ENCODE measurements at places on chromosomes 12 and 14. TPM values are rescaled to one million over a fixed set of nuclear protein-coding genes. Genes with fewer than 3 reads are reported as not detected.

INSM2 gene
- not detected for total RNA-seq

KRT8 gene
- total RNA-seq: 19.3 TPM

LRP6 gene
- 10.0 TPM for total RNA-seq

ZFYVE1 gene
- 17.9 TPM for total RNA-seq

SMCO2 gene
- total RNA-seq: not detected

ITGB7 gene
- 69.2 TPM for total RNA-seq

DNA sequence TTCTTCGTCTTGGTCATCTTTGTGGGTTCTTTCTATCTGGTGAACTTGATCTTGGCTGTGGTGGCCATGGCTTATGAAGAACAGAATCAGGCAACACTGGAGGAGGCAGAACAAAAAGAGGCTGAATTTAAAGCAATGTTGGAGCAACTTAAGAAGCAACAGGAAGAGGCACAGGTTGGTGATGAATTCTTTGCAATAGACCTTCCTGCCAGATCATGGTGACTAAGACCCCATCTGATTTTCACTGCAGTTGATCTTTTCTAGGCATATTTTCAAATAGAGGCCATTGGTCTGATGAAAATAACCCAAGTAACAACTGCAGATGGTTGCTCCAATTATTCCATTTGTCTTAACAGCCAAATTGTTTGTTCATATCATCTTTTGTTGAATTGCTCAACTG, 114.4 kb downstream of the SCN8A start:
- no peak for DNase-seq

DNA sequence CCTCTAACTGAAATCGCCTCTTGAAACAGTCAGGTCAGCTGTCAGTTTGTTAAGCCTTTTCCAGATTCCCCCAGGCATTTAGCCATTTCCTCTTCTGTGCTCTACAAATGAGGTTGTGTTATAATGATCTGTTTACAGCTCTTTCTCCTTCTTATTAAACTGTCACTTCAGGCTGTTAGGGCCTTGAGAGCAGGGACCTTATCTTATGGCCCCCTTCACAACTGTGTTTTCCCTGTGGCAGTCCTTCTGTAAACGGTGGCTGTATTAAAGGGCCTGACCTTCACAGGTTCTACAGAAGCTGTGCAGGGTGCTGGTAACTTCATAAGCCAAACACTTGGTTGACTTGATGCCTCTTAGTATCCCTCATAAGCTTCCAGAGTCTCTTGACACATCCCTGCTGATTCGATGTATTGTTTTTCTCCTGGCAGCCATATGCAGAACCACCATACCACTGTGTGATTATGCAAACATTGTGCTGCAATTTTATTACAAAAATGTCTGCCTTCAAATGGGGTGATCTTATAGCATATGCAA, 104.7 kb downstream of the PLEKHA5 start:
- DNase-seq: no peak

- no peak for DNase-seq
Measured at GRCh38 chr12:65961190-65962035, 137.1 kb downstream of the HMGA2 start.

DNA sequence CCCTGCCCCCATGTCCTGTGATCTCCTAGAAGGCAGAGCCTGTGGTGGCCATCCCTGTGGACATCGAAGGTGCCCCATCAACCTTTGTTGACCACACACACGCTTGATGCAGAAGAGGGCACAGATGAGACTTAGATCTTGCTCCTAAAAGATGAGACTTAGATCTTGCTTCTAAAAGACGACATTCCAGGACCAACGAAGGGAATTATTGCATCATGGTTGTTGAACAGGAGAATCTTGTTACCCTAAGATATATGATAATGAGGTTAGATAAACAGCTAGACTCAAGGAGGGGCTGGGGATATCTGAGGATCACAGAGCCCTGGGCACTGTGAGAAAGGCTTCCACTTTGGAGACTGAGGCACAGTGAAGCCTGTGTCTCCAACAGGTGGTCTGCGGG, 91.1 kb upstream of the WSCD2 start:
- no peak for DNase-seq

DNA sequence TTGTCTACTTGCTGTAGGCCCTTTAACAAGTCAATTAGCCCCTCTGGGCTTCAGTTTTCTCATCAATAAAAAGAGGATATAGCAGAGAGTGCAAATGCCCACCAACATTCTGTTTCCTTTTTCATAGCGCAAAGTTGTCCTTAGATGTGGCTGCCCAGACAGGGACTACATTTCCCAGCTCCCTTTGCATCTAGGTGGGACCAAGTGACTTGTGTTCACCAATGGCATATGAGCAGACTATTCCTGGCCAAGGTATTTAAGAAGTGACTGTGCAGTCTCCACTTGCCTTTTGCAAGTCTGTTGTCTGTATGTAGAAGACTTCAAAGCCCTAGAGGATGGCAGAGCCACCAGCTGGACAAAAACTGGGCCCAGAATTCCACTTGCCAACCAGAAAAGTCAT, 59.7 kb downstream of the DAO start:
- no peak for DNase-seq

DNA sequence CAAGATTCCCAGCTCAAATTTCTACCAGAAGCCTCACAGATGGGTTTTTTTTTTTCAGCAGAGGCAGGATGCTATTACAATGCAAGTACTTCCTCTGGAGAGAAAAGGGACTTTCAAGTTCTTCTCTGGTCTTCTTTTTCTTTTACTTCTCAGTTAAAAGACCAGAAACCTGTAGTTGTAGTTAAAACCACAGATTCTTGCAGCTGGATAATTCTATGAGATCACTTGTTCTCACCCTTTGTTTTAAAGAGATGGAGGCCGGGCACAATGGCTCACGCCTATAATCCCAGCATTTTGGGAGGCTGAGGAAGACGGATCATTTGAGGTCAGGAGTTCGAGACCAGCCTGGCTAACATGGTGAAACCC, 47.6 kb upstream of the OVCH1 start:
- DNase-seq: no peak

DNA sequence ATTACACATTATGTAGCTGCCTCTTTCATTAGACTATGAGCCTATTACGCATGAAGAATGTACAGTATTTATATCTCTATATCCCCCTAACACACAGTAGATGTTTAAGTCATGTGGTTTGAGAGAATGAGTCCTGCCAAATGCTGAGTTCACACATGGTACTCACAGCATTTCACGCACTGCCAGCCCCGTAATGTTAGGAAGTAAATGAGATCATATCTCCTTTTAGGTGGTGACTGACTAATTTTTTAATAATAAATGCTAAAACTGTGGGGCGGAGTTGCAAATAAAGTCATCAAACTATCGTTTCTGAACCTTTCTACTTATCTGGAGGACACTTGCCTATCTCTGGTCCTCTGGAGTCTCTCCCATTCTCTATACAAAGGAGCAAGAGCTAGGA, 343.8 kb downstream of the ADAMTS20 start:
- DNase-seq: no peak

DNA sequence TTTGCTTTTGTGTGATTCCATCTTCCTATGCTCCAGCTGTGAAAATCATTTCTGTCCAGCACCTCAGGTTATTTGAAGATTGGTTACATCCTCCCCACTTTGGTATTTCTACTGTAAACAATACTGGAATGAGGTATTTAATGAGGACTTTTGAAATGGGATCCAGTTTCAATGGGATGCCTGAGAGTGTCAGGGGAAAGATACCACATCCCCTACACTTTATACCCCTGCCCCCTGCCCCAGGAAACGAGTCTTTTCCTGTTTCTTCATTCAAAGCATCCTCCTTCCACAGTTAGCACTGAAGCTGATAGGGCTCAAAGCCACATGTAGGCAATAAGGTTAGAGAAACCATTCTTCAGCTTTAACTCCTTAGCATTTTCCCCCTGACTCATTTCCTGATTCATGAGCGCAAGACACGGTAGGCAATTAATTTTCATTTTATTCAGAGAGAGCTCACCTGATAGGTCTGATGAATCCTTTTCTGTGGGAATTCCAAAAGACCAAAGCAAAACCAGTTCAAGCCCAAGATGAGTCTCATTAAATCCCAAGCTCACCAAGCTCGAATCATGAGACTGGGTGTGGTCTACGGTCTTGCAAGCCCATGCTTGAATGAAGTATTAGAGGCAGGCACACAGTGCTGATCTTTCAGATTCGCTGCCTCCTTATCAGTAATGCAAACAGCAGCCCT, 143.6 kb upstream of the CRY1 start:
- no peak for DNase-seq

- DNase-seq: no peak
Measured at GRCh38 chr14:100443603-100444002, 120.5 kb downstream of the SLC25A47 start.

- DNase-seq: no peak
Measured at GRCh38 chr14:49033131-49033530, 553.0 kb downstream of the RPS29 start.

DNA sequence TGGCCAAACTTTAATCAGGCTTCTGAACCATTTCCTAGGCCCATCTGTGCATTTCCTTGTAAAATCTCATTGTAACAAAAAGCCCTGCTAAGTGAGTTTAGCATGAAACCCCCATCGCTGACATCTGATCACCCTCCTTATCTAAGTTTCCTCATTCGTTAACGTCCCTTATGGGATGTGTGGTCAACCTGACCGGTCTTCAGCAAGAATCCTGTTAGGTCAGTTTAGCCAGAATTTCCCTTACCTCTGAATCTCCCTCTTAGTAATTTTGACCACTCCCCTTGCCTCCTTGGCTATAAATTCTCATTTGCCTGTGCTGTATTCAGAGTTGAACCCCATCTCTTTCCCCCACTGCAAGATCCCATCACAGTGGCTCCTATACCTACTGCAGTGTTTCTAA, 239.3 kb downstream of the RMST start:
- DNase-seq: no peak

- DNase-seq: no peak
Measured at GRCh38 chr12:110015132-110015531, 15.9 kb downstream of the ANKRD13A start.

GRCh38 chr12:92505254-92506231, 197.2 kb upstream of the PLEKHG7 start:
- DNase-seq: peak; percentile 84

- peak; percentile 66 for DNase-seq
Measured at GRCh38 chr14:104134061-104134965, 4.1 kb upstream of the KIF26A start.

DNA sequence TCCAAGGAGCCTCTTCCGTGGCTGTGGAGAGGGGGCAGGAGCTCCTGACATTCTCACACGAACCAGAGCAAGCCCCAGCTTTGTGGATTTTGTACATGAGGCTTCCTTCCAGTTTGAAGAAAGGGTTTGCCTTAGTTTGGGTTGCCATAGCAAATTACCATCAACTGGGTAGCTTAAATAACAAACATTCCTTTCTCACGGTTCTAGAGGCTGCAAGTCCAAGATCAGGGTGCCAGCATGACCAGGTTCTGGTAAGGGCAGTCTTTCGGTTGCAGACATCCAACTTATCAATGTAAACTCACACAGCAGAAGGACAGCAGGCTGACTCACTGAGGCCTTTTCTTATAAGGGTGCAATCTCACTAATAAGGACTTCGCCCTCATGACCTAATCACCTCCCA, 25.9 kb upstream of the STAB2 start:
- no peak for DNase-seq

DNA sequence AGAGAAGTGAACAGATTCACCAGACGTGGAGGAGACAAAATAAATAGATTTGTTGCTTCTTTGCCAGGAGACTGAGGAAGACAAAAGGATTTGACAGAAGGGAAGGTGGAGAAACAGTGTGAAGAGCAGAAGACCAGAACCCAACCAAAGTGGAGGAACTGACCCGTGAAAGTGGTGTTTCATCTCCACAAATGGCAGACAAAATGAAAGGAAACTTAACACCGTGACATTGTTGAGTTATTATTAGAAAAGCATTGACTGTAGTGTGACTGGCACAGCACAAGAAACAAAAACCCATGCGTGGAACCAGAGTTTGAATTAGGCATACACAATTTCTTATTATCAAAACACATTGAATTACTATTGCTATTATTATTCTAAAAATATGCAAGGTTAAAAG, 518.1 kb downstream of the TMEM121 start:
- no peak for DNase-seq

Measured in spleen (tissue), 13 donors.